ENCODE measurements at places on chromosomes 13 and 19.

DNA sequence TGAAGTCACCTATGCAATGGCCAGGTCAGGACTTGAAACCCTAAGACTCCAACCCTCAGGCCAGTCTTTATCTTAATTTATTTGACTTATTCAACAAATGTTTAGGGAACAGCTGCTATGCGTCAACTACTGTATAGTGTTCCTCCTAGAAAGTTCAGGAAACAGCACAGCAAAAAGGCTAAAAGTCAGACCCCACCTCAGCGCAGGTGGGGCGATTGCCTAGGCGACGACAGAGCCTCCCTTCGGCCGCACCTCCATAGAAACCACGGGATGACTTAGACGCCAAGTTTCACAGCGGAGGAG is 502 bp downstream of the VRK3 start:
- DNase-seq: no peak

- no peak for DNase-seq
Measured at GRCh38 chr13:39406688-39407087, 196.3 kb downstream of the LHFPL6 start.

- no peak for DNase-seq
Measured at GRCh38 chr13:27166313-27166712, 5.3 kb downstream of the USP12 start.

GRCh38 chr13:69485991-69486592 is 621.5 kb upstream of the ATXN8OS start:
- no peak for DNase-seq

- DNase-seq: no peak
Measured at GRCh38 chr13:44386913-44387556, 13.4 kb downstream of the SERP2 start.

DNA sequence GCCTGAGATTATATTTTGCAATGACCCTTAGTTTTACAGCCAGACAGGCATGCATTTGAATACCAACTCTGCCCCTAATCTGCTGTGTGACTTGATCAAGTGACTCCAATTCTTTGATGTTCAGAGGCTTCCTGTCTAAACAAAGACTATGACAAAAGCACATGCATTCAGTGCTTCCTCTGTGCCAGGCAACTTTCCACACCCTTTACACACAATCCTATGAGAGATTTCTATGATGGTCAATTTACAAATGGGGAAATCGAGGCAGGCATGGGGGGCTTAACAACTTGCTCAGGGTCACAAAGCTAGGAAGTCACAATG is 3.7 kb upstream of the LYPD3 start:
- DNase-seq: no peak

DNA sequence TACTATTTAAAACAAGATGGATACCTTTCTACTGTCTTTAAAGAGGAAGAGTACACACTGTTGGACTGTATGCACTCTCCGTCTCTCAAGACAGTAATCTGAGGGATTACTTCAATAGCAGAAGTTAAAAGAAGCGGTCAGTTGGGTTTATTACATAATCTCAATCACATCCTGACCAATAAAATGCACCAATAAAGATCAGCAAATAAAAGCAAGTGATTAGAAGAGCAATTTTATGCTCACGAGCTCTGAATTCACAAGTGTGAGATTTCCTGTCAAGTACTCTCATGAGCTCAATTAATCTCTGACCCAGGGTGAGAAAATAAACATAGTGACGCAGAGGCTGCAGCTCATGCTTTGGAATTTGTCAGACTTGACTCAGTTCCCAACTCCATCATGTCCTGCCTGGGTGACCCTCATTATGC is 12.2 kb downstream of the ABCC4 start:
- no peak for DNase-seq

DNA sequence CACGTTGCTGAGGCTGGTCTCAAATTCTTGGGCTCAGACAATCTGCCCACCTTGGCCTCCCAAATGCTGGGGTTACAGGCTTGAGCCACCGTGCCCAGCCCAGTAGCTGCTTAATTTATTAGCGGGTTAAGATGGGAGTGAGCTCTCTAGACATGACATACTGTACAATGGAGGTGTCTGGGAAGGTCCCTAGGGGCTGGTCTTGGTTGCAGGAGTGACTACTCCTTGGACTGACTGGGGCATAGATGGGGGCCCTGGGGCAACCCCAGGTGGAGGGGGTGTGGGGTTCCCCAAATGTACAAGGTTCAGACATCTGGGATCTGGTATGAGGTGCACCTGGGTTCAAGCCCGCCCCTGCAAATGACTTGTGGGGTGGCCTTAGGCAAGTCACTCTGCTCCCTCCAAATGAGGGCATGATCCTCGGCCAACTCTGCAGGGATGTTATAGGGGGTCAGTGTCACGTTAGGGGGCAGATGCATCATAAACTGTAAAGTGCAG is 12.8 kb downstream of the CIB3 start:
- no peak for DNase-seq

- DNase-seq: no peak
Measured at GRCh38 chr19:33809960-33810359, 13.3 kb downstream of the KCTD15 start.

GRCh38 chr19:14393329-14393728 is 12.1 kb downstream of the ADGRE5 start:
- no peak for DNase-seq

DNA sequence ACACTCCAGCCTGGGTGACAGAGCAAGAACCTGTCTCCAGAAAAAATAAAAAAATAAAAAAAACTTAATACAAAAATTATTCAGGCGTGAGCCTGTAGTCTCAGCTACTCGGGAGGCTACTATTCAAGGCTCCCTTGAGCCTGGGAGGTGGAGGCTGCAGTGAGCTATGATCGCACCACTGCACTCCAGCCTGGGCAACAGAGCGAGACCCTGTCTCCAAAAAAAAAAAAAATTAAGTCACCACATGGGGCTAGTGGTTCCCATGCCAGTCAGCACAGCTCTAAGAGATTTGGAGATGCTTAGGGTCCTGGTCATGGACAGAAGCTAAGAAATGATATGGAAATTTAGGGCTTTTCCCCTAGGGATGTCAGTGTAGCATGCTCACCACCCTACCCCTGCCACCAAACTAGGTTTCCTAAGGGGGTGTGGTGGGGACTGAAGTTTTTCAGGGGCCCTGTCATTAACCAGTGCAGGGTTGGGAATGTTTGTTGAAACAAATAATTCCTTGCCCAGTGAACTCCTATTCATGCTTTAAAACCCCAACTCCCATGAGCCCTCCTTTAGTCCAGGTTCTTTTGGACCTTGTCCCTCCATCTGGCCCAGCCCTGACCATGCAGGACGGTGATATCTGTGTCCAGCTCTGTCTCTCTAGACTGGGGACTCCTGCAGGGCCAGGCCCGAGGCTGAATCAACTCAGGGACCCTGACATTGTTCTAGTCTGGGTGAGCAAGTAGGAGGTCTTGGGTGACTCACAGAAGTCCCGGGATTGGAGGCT is 1.8 kb downstream of the FCHO1 start:
- no peak for DNase-seq

- peak; percentile 37 for DNase-seq
Measured at GRCh38 chr13:45393941-45394570, 24.1 kb downstream of the SLC25A30 start.

- DNase-seq: no peak
Measured at GRCh38 chr13:63853816-63854215, 2438.2 kb upstream of the PCDH20 start.

DNA sequence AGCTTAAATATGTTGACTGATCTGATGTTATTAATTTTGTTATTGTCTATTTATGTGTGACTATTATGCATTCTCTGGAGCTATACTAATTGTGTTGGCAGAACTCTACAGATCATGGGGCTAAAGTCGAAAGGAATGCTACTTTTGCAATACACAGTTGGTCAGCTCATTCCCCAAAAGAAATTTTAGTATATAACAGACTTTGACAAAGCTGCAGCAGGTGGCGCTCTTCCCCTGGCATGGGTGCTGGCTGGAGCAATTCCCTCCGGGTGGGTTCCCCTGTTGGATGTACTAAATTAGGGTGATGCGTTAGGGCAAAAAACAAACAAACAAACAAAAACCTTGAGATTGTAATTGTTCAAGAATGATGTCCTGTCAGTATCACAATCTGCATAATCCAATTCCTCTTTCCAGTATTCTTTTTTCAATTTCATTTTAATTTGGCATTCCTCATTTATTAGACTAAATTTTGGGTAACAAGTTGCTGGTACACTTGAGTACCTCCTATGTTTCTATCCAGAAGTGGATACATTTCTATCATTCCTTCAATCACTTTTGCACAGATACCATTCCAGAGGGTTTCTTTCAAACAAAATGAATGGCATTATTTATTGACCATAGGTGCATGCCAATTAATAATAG is 322.8 kb upstream of the EDNRB start:
- DNase-seq: peak; percentile 5

DNA sequence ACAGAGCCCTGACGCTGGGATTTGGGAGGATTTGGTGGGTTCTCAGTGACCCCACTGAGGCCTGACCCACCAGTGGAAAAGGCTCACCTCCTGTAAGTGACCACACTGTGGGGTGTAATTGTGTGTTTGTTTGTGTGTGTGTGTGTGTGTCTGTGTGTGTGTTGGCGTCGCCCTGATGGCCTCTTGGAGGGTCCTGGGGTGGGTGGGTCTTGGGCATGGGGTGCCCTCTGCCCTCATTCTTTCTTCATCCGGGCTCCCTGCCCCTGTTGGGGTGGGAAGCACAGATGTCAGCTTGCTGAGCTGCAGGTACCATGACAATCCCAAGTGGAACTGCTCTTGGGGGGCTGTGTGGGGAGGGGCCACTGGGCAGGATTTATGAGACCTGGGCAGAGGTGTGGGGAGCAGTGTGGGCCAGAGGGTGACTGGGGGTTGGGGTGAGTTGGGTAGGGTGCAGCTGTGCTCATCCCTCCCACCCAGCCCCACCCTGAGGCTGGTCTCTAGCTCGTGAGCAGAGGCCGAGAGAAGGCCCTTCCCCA is 22.8 kb downstream of the WTIP start:
- DNase-seq: no peak

- DNase-seq: no peak
Measured at GRCh38 chr13:24734950-24735349, 29.0 kb upstream of the RNF17 start.

- DNase-seq: no peak
Measured at GRCh38 chr19:22603518-22604440, 30.3 kb upstream of the ZNF492 start.

DNA sequence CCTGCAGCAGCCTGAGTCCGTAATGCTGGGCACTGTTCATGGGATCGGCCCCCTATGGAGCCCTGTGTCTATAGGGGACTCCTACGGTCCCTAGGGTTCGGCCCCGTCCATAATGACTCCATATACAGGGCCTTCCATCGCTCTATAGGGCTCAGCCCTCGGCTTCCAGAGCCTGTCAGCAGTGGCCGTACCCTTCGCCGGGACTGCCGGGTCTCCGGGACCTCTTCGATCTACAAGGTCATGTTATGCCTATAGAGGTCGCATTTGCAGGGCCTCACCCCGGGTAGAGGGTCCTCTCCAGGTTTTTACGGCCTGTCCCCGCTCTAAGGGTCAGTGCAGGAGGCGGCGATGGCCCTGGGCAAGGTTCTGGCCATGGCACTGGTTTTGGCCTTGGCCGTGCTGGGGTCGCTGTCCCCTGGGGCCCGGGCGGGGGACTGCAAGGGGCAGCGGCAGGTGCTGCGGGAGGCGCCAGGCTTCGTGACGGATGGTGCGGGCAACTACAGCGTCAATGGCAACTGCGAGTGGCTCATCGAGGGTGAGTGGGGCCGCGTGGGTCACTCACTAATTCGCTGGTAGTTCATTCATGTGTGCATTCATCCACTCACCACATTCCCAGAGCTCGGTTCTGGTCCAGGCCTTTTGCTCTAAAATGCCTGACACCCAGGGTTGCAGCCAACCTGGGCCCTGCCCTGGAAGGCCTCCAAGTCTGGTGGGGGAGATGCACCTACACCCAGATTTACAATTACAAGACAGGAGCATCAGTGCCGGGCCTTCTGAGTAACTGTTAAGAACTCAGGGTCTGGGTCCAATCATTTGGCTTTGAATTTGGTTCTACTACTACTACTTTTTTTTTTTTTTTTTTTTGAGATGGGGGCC is 699 bp downstream of the MEGF8 start:
- no peak for DNase-seq

- no peak for DNase-seq
Measured at GRCh38 chr19:29947871-29948270, 5.8 kb downstream of the URI1 start.

GRCh38 chr13:95874286-95874685 is 178.9 kb downstream of the UGGT2 start:
- DNase-seq: no peak

GRCh38 chr19:3189702-3190469 is 4.2 kb downstream of the NCLN start:
- DNase-seq: no peak

GRCh38 chr19:10730932-10731331 is 13.1 kb downstream of the DNM2 start:
- peak; percentile 17 for DNase-seq

GRCh38 chr13:36344886-36345437 is 1.2 kb downstream of the SPART start:
- peak; percentile 62 for DNase-seq

DNA sequence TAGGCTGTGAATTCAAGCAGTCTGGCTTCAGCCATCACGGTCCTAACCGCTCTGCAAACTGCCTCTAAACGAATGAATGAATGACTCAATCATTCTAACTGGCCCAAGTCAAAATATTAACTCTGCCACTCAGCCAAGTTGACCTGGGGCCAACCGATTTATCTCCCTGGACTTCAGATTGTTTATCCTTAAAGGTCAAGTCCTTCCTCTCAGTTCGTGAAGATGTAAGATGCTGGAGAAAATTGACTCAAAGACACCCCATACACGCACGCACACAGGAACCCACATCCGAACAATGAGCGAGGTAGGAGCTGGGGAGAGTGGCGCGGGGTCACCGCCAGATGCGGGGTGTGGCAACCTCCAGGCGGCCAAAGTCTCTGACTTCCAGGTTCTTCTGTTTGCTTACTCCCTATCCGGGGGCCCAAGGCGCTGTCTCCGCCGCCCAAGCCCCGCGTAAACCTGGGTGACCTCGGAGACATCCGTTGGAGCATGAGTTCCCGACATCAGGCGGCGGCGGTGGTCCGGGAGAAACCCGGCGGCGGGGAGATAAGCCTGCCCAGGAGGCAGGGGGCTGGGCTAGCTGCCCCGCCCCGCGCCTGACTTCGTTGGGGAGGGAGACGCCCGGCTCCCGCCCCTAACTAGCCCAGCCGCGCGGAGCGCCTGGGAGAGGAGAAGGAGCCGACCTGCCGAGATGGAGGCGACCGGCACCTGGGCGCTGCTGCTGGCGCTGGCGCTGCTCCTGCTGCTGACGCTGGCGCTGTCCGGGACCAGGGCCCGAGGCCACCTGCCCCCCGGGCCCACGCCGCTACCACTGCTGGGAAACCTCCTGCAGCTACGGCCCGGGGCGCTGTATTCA is at the start of gene CYP2S1:
TSS of gene CYP2S1 (plus strand) at position 646 of the 856 bp plus-strand sequence. CDS start at position 692, 46 bp downstream.
- DNase-seq: no peak

GRCh38 chr13:102825921-102826706 is 19.7 kb upstream of the ERCC5 start:
- DNase-seq: no peak
